Renal pelvis (tissue), 12 donors: ENCODE measurements at places on chromosomes 6 and 20.

GRCh38 chr20:64111841-64112641, 4.7 kb upstream of the NPBWR2 start:
- DNase-seq, result no peak

- no peak for DNase-seq
These were observed 1.3 kb upstream of the RING1 start for GRCh38 chr6:33206864-33207551.

DNA sequence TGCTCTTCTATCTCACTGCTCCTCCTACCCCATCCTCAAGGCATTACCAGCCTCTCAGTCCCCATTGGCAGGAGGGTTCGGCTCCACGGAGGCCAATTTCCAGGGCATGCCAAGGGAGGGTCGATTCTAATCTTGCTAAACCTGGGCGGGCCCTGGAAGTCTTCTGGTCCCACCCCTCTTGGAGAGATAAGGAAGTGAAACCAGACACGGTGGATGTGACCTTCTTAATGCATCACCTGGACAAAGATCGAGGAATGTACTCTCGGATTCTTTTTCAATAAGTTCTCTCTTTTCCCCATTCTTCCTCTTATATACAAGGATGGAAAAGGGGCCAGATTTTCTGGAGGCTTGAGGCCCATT, 112.2 kb upstream of the ARMC2 start:
- no peak for DNase-seq

GRCh38 chr6:89035252-89036101, 45.1 kb upstream of the PNRC1 start:
- peak; percentile 65 for DNase-seq

- DNase-seq, result no peak
These were observed 8.2 kb upstream of the SLC2A12 start for GRCh38 chr6:134060491-134061106.

- DNase-seq, result no peak
These were observed 17.0 kb downstream of the NQO2 start for GRCh38 chr6:3016473-3017280.

- no peak for DNase-seq
These were observed 24.9 kb downstream of the DPPA5 start for GRCh38 chr6:73329201-73329600.

DNA sequence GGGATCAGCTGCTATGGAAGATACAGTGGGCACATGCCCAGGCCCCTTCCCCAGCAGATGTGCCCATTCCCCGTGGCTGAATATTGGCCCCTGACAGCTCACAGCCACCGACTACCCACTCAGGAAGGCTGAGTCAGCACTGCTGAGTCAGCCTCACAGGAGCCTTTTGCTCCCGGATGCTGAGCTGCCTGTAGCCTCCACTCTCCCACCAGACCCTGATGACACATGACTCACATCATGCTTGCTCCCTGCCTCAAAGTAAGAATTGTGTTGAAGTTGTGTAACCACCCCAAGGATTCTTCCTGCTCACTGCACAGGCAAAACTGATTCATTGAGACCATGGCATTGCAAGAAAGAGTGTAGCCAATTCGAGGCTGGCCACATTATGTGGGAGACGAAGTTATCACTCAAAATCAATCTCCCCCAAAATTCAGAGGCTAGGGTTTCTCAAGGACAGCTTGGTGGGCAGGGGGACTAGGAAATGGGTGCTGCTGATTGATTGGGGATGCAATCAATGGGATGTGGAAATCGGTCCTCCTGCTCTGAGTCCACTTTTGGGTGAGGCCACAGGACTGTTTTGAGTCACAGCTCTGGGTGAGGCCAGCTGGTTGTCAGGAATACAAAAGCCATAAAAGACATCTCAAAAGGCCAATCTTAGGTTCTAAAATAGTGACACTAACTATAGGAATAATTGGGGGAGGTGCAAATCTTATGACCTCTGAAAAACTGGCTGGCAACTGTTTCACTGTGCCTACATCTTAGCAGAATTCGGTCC, 556.6 kb upstream of the CDH4 start:
- DNase-seq, result no peak
